Islet precursor cell (in vitro differentiated cells): ENCODE measurements at places on chromosomes 11 and 22.

DNA sequence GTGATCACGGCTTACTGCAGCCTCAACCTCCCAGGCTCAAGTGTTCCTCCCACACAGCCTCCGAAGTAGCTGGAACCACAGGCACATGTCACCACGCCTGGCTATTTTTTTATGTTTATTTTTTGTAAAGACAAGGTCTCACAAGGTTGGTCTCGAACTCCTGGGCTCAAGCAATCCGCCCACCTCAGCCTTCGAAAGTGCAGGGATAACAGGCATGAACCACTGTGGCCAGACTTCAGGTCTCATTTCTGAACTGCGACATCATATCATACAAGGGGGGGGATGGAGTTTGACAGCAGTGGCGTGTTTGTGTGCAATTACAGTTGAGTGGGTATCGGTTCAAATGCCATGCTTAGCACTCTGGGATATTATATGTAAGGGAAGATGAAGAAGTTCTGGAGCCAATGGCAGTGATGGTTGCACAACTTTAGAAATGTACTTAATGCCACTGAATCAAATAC lies 6.9 kb downstream of the NAALADL1 start:
- no peak for DNase-seq

- DNase-seq: no peak
These were observed 804 bp downstream of the APIP start for GRCh38 chr11:34915136-34916014.

GRCh38 chr11:27991736-27992135 lies 116.2 kb downstream of the KIF18A start:
- no peak for DNase-seq

DNA sequence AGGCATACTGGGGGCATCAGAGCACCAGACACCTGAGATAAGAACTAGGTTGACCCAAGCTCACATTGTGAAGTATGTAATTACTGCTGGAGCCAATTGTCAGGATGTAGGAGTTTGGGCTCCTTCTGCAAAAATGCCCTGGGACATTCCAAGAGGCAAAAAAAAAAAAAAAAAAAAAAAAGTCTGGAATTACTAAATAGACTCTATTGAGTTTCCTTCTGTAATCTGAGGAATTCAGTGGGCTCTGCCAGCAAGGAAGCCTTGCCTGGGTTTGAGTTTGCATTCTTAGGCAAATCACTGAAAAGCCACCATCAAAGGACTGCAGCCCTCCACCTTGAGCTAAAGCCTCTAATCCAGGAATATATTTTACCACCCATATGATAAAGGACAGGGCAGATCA lies 8.0 kb upstream of the CAVIN3 start:
- peak; percentile 57 for DNase-seq

- no peak for DNase-seq
These were observed 47.7 kb upstream of the HTATIP2 start for GRCh38 chr11:20315800-20316199.

- peak; percentile 23 for DNase-seq
These were observed 11.5 kb downstream of the TSKU start for GRCh38 chr11:76794371-76795289.

GRCh38 chr11:61828629-61829407 lies 718 bp downstream of the FADS2 start:
- DNase-seq: peak; percentile 65

DNA sequence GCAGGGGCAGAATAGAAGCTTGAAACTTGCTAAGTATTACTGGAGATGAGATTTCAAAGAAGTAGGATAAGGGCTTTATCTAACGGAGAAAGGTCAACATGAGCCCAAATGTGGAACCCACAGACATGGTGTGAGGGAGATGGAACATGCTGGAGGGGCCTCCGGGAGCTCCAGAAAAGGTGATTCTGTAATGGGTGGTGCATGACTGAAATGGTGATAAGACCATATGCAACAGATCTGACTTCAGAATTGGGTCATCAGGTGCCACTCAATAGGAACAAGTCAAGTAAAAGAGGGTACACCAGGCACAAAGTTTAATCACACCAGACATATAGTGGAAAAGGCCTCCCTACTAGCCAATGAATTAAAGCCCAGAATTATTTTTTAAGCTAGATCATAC lies 7.9 kb upstream of the CEP295 start:
- DNase-seq: no peak

DNA sequence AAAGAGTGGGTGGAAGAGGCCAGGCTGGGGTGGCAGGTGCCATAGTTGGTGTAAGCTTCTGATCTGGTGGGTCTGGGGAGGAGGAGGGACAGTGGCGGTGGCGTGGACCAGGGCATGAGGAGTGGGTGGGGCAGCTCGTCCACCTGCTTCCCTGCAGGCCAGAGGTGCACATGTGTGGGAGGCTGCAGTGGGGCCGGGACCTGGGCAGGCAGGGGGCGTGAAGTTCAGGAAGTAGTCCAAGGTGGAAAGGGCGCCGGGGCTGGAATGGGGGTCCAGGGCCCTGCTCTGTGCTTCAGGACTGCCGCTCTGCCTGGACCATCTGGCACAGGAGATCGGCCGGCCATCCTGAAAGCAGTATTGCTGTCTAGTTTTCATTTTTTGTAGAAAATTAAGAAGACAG lies 15.9 kb downstream of the RIBC2 start:
- DNase-seq: no peak

GRCh38 chr11:76023236-76024068 lies 182.8 kb downstream of the WNT11 start:
- DNase-seq: no peak

GRCh38 chr11:65398362-65398910 lies 12.0 kb downstream of the FRMD8 start:
- no peak for DNase-seq

- no peak for DNase-seq
These were observed 125.8 kb downstream of the DCDC1 start for GRCh38 chr11:31243706-31244105.

DNA sequence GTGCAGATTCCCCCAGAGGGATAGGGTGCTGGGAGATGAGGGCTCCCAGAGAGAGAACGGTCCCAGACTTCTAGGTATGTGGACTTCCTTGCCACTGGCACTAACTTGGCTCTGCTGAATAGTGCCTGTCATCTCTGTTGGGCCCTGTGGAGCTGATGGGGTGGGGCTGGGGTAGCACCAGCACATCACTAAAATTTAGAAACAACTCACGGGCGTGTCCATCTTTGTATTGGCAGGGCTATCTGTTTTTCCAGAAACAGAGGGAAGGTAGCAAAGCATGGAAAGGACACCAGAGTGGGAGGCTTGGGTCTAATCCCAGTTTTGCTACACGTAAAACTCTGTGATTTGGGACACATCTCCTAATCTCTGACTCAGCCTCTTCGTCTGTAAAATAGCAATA lies 25.8 kb downstream of the SWAP70 start:
- no peak for DNase-seq

GRCh38 chr11:6677018-6677417 lies 6.1 kb downstream of the MRPL17 start:
- no peak for DNase-seq

GRCh38 chr11:69894181-69894611 lies 75.0 kb upstream of the FGF3 start:
- DNase-seq: no peak

DNA sequence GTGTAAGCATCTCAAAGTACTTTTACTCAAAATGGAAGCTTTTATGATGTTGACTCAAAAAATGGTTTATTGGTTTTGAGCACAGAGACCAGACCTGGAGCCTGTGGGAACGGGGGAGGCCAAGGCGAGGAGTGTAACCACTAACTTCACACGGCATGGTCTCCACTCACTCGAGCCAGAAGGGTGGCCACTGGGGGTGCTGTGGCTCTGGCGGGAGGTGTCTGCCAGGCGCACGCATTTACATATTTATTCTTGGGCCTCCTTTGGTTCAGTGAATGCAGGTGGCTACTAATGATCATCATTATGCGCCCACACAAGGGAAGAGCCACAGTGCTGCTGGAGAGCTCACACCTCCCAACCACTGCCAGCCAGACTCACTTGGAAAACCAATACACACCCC lies 64.6 kb downstream of the FLRT1 start:
- no peak for DNase-seq

GRCh38 chr22:37911697-37912096 lies 5.6 kb downstream of the MICALL1 start:
- no peak for DNase-seq

DNA sequence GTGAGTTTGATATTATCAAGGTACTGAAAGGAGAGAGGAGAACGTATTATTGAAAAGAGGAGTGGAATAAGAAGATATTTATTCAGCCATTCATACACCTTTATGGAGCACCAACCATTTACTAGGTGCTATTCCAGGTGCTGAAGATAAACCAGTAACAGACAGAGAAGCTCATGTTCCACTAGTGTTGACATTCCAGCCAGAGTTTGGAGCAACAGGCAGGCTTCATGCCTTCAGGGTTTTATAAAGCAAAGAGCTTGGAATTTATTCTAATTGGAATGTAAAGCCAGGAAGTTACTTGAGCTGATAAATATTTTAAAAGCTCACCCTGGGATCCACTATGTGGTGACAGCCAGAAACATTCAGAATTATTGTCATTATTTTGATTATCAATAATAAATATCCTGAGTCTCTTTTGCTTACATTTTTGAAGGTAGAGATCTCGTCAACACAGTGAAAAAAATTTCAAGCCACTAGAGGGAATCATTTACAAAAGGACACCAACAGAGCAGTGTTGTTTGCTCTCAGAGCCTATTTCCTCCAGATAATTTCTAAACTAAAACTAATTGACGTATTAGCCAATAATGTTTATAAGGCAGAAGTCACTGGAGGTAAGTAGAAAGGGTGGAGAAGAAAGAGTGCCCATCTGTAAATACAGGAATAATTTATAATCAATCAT lies 172.0 kb downstream of the KCNA4 start:
- DNase-seq: no peak

GRCh38 chr22:27194096-27194748 lies 536.8 kb downstream of the MIAT start:
- DNase-seq: peak; percentile 76

GRCh38 chr11:70775386-70776075 lies 377.2 kb downstream of the CTTN start:
- no peak for DNase-seq

DNA sequence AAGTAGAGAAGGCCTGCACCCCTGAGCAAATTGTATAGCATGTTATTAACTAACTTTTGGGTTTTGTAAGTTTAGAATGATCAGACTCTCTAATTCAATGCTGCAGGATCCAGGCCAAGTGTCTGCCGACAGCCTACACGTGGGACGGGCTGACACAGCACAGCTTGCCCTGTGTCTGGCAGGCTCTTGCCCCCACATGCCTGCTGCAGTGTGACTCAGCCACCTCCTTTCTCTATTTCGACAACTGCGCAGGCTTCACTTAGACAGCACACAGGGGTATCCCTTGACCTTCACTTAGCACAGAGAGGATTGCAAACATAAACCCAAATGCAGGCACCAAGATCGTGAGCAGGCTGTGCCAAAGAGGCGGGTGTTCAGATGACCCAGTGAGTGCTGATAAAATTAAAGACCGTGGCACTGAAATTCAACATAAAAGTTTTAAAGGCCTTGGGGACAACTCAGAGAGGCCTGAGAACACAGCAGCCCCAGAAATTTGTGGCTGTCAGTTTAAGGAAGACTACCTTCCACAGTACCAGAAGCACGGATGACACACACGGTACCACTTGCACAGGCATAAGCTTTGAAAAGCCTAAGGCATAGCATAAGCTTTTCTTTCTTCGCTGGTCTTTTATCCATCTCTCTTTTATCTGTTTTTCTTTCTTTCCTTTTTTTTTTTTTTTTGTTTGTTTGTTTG lies 37.8 kb downstream of the SCN3B start:
- peak; percentile 70 for DNase-seq

- no peak for DNase-seq
These were observed 12.8 kb downstream of the CXCR5 start for GRCh38 chr11:118896472-118896913.

DNA sequence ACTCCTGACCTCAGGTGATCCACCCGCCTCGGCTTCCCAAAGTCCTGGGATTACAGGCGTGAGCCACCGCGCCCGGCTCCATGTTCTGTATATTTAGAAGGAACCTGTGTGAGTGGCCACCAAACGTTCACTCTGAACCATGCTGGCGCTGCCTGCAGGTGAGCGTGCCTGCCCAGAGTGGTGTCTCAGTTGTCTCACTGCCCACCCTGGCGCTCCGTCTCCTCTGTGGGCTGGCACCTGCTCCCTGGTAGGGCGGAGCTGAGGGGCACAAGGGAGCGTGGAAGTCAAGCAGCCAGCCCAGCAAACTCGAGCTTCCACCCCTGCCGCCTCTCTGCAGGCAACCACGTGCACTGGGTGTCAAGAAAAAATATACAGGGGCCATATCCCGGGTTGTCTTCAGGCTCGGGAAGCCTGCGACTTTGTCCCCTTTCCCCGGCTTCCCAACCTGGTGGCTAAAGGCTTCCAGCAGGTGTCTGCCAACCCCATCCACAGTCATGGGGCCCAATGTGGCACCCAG lies 16.7 kb downstream of the TXN2 start:
- DNase-seq: no peak

GRCh38 chr22:47102081-47102480 lies 339.6 kb downstream of the TBC1D22A start:
- DNase-seq: peak; percentile 86

- no peak for DNase-seq
These were observed 15.2 kb upstream of the EI24 start for GRCh38 chr11:125554038-125554437.

- DNase-seq: no peak
These were observed 74.1 kb upstream of the CADM1 start for GRCh38 chr11:115578275-115578674.

DNA sequence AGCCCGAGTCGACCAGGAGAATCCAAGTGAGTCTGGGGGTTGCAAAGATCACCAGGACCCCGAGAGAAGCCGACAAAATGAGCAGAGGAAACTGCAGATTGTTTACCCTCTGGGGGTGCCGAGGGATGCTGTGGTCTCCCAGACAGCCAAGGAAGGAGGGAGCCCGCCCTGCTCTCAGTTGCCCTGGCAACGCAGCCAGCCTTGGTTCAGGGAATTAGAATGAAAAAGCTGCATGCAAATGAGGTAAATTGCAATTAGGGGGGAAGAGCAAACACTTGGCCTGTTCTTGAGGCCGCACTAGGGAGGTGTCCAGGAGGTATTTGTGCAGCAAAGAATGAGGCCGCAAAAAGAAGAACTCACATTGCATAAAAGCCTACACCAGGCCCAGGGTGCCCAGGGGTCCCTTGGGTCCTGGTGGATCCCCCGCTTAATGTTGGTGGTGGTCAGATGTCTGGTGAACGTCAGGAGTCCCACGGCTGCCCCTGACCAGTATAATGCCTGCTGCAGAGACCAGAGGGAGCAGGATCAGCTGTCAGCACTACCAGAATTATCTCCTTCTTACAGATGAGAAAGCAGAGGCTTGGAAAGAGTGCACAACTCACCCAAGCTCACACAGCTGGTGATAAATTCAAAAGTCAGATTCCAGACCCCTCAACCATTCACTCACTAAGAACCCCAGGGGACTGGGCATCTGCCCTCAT lies 40.3 kb upstream of the ATXN10 start:
- no peak for DNase-seq

DNA sequence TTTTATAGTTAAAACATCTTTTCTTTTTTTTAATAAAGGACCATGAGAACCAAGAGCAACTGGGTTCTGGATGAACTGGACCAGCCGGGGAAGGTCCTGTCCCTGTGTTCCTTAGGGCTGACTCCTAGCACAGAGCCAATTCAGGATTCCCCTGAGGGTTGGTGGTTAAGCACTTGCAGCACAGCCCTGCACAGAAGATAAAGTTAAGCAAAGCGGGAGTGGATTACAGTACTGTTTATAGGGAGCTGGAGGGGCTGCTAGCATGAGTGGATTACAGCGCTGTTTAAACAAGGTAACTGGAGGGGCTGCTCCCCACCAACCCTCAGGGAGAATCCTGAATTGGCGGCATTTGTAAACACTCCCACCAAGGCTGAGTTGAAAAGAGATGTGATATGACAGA lies 90.6 kb downstream of the CELSR1 start:
- no peak for DNase-seq

GRCh38 chr11:94511932-94512781 lies at the start of gene C11orf97:
C11orf97 (plus strand) TSS chr11:94512461; CDS start chr11:94512529, 68 bp downstream.
- peak; percentile 92 for DNase-seq

GRCh38 chr11:36214976-36215692 lies 74.1 kb downstream of the COMMD9 start:
- DNase-seq: no peak
